CD14-positive monocyte (primary cell): ENCODE measurements at places on chromosomes 2 and 18.

- no peak for DNase-seq
These were observed 73.8 kb upstream of the CDCA7 start for GRCh38 chr2:173280853-173281252.

DNA sequence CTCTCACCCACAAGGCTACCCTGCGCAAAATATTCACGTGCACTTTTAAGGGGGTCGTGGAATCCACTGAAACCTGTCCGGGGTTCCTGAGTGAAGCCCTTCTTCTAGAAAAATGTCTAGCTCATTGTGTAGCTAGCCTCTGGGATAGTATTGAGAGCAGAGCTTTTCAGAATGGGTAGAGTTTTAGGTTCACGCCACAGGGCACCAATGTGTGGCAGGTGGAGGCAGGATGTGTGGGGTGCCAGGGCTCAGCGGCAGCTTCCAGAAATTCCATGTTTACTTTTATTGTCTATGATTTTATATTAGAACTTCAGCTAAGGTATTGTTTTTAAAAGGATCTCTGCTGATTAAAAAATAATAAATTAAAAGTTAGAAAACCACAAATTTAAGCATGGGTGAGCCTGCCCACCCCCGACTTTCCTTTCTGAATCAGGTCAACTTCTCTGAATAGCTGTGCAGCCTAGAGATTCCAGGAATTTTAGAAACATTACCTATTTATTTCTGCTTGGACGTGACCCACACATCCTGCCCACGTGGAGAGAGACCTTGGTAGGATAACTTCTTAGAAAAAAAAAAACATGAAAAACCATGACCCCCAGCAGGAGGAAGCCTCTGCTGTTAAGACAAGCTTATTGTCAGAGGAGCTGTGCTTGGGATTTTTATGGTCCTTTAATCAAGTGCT lies 163.7 kb downstream of the CTIF start:
- no peak for DNase-seq

GRCh38 chr18:8800876-8801262 lies 95.5 kb downstream of the MTCL1 start:
- DNase-seq: no peak

GRCh38 chr2:68157002-68157401 lies 686 bp upstream of the PNO1 start:
- no peak for DNase-seq
